ENCODE measurements at places on chromosomes 4 and X.
A peak's percentile ranks its signal among the peaks of the same experiment; 100 is the strongest.

DNA sequence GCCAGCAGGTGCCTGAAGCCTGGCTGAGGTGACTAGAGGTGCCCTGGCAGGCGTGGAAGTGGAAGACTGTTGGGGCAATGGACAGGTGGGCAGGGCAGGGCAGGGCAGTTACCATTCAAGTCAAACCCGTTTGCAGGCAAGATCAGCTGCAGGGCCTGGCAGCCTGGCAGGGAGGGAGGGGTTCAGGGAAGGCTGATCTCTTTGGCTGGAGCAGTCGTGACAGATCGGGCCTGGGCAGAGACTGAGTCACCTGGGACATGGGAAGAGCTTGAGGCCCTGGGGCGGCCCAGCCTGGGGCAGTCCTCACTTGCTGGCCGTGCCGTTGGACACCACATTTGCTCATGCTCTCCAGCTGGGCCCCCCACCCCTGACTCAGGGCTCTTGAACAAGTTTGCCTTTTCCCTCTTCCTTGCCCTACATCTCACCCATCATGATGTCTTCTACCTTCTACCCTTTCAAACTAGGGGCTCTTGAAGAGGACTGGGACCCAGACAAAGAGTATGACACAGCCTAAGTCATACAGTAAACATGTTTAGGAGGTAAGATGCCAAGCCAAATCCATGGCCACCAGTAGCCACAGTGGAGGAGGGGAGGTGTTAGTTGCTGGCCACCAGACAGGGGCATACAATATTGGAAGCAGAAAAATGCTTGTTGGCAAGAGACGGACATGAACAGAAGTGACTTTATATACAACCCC is 2.0 kb upstream of the ZNF185 start:
- no peaks in the 10 kb centered on the region for H3K4me1 ChIP-seq
- peaks cover 19% of the 10 kb centered on the region for H3K27me3 ChIP-seq
- no peak overlapping the region for H3K27ac ChIP-seq

DNA sequence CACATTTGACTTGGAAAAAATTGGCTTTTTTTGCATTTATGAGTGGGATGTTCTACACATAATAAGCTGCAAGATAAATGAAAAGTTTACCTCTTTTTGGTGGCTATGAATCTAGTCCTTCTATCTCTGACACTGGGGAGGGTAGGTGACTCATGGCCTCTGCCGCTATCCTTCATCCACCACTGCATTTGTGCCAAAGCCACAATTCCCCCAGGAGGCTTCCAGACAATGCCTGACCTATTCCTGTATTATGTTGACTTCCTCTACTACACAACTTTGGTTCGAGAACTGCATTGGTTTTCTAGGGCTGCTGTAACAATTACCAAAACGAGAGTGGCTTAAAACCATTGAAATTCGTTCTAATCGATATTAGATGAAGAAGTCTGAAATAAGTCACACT is 245.6 kb downstream of the TRAM1L1 start:
- H3K36me3 ChIP-seq, result no peaks in the 10 kb centered on the region
- H3K27ac ChIP-seq, result peak overlapping the region; percentile 16
- H3K4me1 ChIP-seq, result no peaks in the 10 kb centered on the region
- no peak overlapping the region for H3K4me3 ChIP-seq

GRCh38 chr4:53465281-53465680 is 87.8 kb downstream of the FIP1L1 start:
- no peaks in the 10 kb centered on the region for H3K4me1 ChIP-seq
- H3K4me3 ChIP-seq, result no peak overlapping the region
- H3K27ac ChIP-seq, result no peak overlapping the region
- no peak for DNase-seq
- no peaks in the 10 kb centered on the region for H3K27me3 ChIP-seq

GRCh38 chr4:86117705-86118302 is 242.0 kb downstream of the MAPK10 start:
- H3K4me3 ChIP-seq, result no peak overlapping the region
- no peak overlapping the region for H3K27ac ChIP-seq
- no peaks in the 10 kb centered on the region for H3K36me3 ChIP-seq
- H3K4me1 ChIP-seq, result no peaks in the 10 kb centered on the region
- DNase-seq, result no peak

DNA sequence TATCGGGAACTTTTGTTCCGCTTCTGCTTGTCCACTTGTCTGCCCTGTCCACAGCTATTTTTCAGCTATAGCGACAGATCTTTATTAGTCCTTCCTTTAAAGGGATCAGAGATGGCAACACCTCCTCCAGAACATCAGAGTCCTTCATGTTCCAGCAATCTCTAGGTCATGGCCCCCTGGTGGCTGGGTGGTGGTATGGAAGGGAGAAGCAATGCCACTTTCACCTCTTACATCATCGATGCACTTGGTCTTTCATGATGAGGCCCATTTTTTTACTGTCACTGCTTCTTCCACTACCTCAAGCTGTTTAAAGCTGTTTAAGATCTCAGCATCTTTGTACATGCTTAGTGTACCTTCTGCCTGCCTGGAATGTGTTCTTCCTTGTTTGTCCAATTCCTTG is 106.7 kb downstream of the ARHGAP6 start:
- no peaks in the 10 kb centered on the region for H3K36me3 ChIP-seq
- H3K4me1 ChIP-seq, result no peaks in the 10 kb centered on the region
- no peak overlapping the region for H3K27ac ChIP-seq
- DNase-seq, result peak; percentile 42
- H3K27me3 ChIP-seq, result no peaks in the 10 kb centered on the region

- DNase-seq, result no peak
- no peak overlapping the region for H3K4me3 ChIP-seq
- no peaks in the 10 kb centered on the region for H3K4me1 ChIP-seq
- no peak overlapping the region for H3K27ac ChIP-seq
Measured at GRCh38 chr4:11704186-11704830, 275.6 kb upstream of the HS3ST1 start.

DNA sequence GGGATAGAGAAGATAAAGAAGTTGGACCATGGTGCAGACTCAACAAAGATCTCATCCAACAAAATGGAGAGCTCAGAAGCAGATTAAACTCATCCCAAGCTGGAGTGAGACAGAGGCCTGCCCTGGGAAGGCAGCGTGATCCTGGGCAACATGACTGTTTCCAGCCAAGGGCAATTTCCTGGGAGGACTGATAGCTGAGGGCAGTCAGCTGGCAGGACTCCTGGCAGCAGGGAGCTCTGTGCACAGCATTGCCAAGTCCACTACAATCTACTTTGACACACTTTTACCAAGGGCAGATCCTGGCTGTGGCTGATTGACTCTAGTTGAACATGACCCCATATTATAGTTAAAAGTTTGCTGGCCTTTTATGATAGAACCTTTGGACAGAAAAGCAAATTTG is 357.3 kb upstream of the RASGEF1B start:
- peaks cover 4% of the 10 kb centered on the region for H3K27me3 ChIP-seq
- peaks cover 4% of the 10 kb centered on the region for H3K36me3 ChIP-seq
- no peak for DNase-seq
- H3K4me3 ChIP-seq, result no peak overlapping the region
- H3K27ac ChIP-seq, result no peak overlapping the region

DNA sequence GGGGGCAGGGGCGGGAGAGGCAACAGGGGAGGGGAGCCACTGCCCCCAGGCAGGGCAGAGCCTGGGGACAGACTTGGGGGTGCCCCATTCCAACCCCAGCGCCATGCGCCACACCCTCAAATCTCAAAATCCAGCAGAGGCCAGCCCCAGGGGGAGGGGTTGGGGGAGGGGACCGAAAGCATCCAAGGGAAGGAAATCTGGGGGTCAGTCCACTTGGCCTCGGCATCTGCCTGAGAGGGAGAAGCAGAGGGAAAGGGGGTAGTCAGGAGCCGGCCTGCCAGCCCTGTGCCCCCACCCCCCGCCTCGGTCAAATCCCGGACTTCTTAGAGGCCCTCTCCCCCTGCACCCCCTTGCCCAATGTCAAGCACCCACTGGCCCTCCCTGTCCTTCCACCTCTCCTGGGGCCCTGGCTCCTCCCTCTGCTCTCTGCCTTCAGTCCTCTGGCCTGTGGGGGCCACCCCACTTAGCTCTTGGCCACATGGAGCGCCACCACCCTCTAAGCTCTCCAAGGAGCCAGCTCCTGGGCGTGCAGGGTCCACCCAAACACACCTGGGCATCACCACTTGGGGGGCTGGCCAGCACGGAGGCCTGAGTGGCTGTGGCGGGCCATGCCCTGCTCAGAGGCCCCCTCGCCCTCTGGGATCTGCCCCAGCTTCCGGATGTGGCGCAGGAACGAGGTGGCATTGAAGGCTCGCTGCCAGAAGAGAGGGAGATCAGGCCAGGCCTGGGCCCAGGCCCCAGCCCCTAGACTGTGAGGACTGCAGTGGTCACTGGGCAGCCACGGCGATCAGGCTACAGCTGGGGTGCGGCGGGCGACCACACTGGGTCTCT is 3.5 kb downstream of the PNCK start:
- peaks cover 44% of the 10 kb centered on the region for H3K27me3 ChIP-seq
- no peak for DNase-seq
- H3K27ac ChIP-seq, result no peak overlapping the region
- H3K36me3 ChIP-seq, result no peaks in the 10 kb centered on the region
- H3K4me1 ChIP-seq, result no peaks in the 10 kb centered on the region

DNA sequence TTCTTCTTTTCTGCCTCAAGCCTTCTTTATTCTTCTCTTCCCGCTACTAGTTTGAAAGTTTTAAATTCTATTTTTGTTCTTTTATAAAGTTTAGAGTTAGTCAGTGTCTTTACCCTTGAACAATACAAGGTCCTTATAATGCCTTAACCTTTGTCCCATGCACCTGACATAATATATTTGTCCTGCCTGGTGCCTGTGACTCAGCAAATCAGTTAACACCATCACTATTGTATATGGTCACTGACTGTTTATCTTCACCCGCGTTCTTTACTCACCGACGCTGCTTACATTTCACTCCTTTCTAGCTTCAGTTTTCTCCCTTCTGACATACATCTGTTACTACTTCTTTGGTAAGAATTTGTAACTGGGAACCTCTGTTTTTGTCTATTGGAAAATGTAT is 5.7 kb downstream of the SMIM20 start:
- no peak overlapping the region for H3K4me3 ChIP-seq
- no peaks in the 10 kb centered on the region for H3K27me3 ChIP-seq
- DNase-seq, result no peak
- no peak overlapping the region for H3K27ac ChIP-seq

DNA sequence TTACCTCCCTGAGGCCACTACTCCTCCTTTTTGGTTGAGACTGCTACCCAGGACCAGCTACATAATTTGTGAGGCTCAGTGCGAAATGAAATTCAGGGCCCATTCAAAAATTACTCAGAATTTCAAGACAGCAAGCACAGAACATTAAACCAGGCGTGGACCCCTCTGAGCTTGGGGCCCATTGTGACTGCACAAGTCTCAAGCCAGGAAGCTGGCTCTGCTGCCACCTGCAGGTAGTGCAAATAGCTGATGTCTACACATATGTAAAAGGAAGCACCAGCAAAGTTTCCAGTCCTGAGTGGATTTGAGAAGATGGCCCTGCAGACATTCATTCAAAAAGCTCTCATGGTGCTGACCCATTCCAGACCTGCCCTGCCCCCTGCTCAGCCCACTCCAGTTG is 213.4 kb upstream of the LNX1 start:
- H3K27me3 ChIP-seq, result peaks cover 4% of the 10 kb centered on the region
- H3K4me1 ChIP-seq, result no peaks in the 10 kb centered on the region
- H3K36me3 ChIP-seq, result no peaks in the 10 kb centered on the region
- H3K4me3 ChIP-seq, result no peak overlapping the region

DNA sequence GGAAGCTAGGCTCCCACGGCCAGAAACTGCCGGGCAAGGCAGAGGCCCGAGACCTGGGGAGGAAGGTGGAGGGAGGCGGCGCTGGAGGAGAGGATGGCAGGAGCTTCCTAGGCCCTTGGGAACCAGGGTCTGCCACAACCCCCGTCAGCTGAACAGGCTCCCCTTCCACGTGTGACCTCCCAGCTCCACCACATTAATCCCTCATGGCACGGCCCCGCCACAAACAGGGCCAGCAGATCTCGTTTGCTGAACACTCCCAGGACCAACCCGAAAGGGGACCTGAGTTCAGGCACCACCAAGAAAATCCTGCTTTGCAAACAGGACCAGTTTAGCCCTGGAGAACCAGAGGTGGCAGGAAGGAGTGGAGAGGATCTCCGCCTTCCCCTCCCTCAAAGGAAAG is 62.7 kb downstream of the FHDC1 start:
- H3K27ac ChIP-seq, result no peak overlapping the region
- no peak for DNase-seq
- H3K27me3 ChIP-seq, result no peaks in the 10 kb centered on the region
- H3K4me3 ChIP-seq, result no peak overlapping the region
- H3K36me3 ChIP-seq, result no peaks in the 10 kb centered on the region

DNA sequence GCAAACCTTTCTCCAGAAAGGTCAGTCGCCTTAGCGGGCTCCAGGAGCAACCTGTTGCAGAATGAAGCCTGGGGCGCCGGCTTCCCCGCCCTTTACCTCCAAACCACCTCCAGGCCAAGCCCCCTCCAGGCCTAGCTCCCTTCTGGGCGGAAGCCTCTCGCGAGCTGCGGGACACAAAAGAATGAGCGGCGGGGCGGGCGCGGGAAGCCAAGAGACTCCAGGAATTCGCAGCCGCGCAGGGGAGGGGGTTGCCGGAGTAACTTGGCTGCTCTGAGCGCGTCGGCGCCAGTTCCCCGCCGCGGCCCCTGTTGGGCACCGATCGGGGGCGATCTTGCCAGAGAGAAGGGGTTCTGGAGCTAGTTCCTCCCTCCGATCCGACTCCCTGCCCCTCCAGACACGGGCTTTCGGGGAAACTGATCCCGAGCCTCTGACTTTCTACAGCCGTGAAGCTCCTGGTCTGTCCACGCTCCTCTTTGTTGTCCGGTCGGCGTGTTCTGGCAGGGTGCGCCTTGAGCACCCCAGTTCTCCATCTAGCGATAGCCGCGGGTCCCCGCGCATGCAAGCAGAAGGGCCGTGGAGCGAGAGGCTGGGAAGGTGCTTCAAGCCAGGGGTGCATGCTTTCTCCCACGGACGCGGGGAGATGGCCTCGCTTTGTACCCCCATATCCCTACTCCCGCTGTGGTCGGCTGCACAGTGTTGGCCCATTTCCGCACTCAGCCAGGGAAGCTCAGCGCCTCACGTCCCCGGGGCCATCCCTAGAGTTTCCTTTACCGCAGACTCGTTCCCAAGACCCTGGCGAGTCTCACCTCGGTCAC is 1.2 kb downstream of the PROM1 start:
- H3K27ac ChIP-seq, result no peak overlapping the region
- peak overlapping the region; percentile 74 for H3K4me3 ChIP-seq
- H3K36me3 ChIP-seq, result peaks cover 2% of the 10 kb centered on the region
- DNase-seq, result peak; percentile 23
- peaks cover 20% of the 10 kb centered on the region for H3K4me1 ChIP-seq

DNA sequence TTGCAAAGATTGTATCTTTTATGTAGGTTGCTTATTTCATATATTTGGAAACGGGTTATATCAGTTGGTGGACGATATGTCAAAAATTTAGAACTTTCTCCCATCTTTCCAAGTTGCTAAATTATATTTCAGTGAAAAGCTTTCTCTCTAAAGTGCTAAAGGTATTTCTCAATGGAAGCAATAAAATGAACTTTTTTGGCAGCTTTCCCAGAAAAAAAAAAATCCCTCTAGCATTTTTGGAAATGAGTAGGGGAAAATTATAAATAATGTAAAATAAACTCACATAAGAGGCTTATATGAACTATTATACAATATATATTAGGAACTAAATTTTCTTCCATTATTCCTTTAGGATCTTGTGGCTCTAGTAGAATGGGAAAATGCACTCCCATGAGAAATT is 152.2 kb downstream of the GRID2 start:
- H3K27ac ChIP-seq, result no peak overlapping the region
- no peak for DNase-seq
- H3K4me3 ChIP-seq, result no peak overlapping the region
- H3K4me1 ChIP-seq, result no peaks in the 10 kb centered on the region
- H3K27me3 ChIP-seq, result no peaks in the 10 kb centered on the region
